NCI-H2107 (cell line): ENCODE measurements at places on chromosomes 13 and 19.

GRCh38 chr13:71634602-71635443, 232.2 kb downstream of the DACH1 start:
- no peak for DNase-seq

DNA sequence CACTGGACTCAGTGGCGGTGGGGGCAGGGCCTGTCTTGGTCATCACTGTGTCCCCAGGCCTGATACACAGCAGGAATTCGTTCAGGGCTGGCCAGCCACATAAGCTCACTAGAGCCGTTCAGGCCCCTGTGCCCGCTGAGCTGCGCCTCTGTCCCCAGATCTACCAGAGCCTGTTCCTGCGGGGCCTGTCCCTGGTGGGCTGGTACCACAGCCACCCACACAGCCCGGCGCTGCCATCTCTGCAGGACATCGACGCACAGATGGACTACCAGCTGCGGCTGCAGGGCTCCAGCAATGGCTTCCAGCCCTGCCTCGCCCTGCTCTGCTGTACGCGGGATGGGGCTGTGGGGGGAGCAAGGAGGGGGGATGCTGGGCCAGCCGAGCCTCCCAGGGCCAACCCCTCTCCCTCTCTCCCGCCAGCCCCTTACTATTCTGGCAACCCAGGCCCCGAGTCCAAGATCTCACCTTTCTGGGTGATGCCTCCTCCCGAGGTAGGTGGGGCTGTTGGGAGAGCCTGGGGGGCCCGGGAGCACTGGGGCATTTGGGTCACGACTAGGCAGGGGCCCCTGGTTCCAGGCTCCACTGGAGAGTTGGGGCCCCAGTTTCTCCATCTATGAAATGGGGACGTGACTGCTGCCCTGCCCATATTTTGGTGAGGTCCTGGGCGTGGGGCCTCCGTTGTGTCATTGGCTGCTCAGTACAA, 13.9 kb downstream of the MPND start:
- DNase-seq, result no peak

DNA sequence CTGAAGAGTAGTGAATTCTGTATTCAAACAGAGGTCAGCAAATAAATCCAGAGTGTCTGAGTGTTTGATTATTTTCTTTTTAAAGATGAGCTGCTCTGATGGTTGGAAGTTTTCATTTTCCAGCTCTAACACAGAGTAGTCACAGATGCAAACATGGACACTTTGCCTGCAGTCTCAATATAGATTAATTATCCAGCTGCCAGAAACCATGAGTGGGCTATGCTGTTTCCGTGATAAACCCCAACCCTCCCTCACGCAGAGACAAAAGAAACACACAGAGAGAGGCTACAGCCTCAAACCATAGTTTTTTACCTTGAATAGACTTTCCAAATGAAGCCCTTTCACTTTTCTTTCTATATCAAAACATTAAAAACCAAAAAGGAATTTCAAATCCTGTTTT, 884.7 kb downstream of the DIAPH3 start:
- no peak for DNase-seq

GRCh38 chr13:107347641-107348369, 779.9 kb upstream of the ARGLU1 start:
- no peak for DNase-seq

DNA sequence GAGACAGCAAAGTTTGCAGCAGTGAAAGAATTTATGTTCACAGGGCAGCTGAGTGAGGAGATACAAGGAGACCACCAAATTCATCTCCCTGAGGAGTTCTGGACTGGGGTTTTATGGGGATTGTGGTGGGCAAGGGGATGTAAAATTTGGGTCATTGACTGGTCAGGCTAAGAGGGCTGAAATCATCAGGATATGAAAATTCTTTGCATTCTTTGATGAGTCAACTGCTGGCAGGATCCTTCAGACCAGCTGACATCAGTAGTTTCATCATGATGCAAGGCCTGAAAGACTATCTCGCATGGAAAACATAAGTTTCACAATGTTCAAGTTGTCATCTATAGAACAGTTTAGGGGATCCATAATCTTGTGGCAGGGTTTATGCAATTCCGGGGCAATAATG, 869.5 kb upstream of the PCDH9 start:
- DNase-seq, result no peak

DNA sequence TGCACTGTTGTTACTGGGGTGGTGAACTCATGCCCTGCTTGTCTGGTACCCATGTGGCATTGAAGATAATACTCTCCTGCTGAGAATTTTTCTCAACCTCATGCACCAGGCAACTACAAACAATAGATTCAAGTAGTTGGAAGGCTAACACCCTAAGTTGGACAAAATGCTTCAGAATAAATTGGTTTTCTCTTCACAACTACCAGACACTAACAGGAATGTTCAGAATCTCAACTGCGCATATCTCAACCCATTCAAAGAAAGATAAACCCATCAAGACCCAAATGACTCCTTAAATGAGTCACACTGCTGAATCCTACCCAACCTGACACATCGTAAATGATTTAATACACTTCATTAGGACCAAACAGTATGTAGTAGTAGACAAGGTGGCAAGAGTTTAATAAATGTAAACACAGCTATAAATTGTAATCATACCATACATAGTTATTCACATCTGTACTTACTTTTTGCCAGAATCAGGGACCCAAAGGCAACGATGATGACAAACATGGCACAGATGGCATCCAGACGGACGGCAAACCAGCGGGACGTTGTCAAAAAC, 227.4 kb downstream of the ABCC4 start:
- no peak for DNase-seq

- no peak for DNase-seq
Measured at GRCh38 chr19:7263521-7263920, 30.7 kb downstream of the INSR start.

DNA sequence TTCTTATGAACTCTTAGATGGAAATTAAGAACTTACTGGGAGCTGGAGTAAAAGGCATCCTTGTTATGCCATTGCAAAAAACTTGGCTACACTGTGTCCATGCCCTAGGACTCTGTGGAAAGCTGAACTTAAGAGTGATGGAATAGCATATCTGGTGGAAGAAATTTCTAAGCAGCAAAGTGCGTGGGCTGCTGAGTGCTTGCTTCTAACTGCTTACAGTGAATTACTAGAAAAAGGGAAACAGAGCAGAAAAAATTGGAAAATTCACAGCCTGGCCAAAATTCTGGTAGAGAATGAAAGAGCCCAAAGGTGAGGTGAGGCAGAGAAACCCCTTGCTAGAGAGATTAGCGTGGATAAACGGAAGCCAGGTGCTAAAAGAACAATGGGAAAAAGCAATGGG, 44.3 kb downstream of the ALOX5AP start:
- DNase-seq, result no peak

- no peak for DNase-seq
Measured at GRCh38 chr19:35310811-35311465, 18.0 kb upstream of the CD22 start.

DNA sequence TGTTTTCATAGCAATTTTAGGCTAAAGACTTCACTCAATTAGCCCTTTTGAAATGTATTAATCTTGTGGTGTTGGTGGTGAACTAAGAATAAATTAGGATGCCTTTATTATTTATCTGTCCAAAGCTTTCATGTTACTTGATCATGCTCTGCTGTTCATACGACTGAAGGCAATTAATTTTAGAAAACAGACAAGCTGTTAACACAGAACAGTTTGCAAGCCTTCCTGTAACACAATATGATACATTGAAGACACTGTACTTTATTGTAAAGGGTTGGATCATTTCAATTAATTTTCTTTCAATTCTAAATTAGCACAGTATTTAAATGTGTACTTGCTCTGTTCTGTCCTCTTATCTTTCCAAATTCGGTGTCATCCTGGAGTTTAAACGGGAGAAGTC, 794.3 kb upstream of the MIR17HG start:
- DNase-seq, result no peak

DNA sequence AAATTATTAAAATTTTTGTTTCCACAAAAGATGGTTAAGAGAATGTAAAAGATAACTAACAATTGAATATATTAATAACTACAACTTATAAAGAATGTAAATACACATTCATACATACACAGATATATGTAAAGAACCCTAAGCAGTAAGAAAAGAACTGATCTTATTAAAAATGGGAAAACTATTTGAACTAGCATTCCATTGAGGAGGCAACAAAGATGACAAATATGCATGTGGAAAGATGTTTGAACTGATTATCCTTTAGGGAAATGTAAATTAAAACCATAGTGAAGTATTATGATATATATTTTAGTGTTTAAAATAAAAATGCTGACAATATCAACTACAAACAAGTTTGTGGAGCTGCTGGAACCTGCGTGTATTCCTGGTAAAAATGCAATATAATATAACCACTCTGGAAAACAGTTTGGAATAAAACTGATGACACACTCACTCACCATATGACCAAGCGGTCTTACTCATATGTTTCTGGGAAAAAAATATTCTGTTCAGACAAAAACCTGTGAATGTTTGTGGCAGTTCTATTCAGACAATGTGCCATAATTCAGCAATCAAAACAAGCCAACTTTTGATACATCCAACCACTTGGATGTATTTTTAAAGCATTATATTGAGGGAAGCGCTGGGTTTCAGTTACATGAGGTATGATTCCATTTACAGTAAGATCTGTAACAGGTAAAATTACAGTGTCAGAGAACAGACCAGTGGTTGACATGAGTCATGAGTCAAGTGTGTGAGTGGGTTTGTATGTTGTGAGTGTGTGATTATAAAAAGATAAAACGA, 694.4 kb upstream of the SLITRK5 start:
- no peak for DNase-seq

DNA sequence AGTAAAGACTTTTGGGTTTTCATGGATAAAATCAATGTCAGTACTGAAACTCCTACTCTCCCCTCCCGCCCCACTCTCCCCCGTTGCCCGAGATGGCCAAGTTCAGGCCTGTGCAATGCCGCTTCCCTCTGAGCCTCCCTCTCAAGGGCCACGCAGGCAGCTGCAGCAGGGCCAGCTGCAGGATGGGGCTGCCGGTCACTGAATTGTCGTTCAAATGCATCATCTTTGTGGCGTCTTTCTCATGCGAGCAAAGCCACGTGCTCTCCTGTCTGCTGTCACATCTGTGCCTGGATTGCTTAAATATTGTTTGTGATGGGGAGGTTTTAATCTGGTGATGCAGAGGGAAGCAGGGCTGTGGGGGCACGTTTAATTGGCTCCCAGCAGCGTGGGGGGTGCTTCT, 26.6 kb downstream of the SHISA2 start:
- DNase-seq, result no peak

- DNase-seq, result no peak
Measured at GRCh38 chr19:15252398-15253018, 20.3 kb upstream of the EPHX3 start.

- no peak for DNase-seq
Measured at GRCh38 chr19:9878511-9879196, 43.5 kb downstream of the PIN1 start.

DNA sequence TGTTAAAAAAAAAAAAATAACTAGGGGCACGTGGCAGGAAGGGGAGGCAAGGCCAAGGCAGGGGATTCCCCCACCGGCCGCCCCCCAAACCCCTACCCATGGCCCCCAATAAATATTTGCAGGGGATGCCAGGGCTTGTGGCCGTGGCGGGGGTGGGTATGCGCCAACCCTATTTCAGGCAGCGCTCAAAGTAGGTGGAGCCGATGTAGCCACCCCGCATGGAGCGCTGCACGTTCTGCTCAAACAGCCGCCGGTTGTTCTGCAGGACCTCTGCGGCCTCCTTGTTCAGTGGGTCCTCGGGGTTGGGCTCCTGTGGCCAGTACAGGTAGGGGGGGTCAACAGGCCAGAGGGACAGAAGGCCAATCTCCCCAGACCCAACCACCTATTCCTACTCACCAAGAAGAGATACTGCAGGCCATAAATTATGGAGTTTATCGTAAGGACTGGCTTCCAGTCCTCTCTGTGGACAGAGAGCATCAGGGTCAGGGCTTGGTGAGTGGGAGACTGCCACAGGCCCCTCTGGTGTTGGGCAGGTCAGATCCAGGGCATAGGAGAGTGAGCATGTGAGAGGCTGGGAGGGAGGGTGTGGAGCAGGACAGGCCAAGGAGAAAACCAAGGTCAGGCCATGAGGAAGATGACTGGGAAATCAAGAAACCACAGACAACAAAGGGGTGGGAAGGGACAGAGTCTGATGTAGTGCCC, 1.2 kb upstream of the CHMP2A start:
- DNase-seq, result no peak

GRCh38 chr13:23707674-23708073, 137.5 kb downstream of the TNFRSF19 start:
- no peak for DNase-seq

- no peak for DNase-seq
Measured at GRCh38 chr19:10431943-10432735, 11.8 kb downstream of the PDE4A start.

- DNase-seq, result no peak
Measured at GRCh38 chr19:35879770-35880317, 11.5 kb downstream of the APLP1 start.

GRCh38 chr13:27599845-27600553, 20.3 kb downstream of the LNX2 start:
- no peak for DNase-seq

DNA sequence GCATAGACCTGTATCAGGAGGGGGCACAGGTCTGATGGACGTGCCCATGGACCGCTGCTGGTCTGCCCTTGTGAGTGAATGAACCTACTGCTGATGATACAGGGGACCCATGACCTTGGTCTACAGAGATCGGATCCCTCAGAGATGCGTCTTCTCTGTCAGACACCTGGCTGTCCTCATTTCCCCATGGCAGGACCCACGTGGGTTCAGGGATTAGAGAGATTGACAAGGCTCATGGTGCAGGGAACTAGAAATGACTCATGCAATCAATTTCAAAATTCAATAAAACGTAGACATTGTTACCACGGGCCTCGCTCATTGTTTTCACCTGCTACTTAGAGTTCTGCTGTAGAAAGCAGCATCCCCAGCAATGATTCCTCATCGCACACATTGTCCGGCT, 962 bp upstream of the TPRX1 start:
- no peak for DNase-seq

GRCh38 chr13:25783076-25783475, 268.7 kb downstream of the SHISA2 start:
- DNase-seq, result no peak
